ENCODE measurements at places on chromosomes 12 and 14.

GRCh38 chr12:43063650-43064049 lies 474.1 kb upstream of the PRICKLE1 start:
- no peak overlapping the region for H3K27ac ChIP-seq
- H3K36me3 ChIP-seq, result no peaks in the 10 kb centered on the region
- no peaks in the 10 kb centered on the region for H3K27me3 ChIP-seq
- DNase-seq, result no peak
- no peak overlapping the region for H3K4me3 ChIP-seq

DNA sequence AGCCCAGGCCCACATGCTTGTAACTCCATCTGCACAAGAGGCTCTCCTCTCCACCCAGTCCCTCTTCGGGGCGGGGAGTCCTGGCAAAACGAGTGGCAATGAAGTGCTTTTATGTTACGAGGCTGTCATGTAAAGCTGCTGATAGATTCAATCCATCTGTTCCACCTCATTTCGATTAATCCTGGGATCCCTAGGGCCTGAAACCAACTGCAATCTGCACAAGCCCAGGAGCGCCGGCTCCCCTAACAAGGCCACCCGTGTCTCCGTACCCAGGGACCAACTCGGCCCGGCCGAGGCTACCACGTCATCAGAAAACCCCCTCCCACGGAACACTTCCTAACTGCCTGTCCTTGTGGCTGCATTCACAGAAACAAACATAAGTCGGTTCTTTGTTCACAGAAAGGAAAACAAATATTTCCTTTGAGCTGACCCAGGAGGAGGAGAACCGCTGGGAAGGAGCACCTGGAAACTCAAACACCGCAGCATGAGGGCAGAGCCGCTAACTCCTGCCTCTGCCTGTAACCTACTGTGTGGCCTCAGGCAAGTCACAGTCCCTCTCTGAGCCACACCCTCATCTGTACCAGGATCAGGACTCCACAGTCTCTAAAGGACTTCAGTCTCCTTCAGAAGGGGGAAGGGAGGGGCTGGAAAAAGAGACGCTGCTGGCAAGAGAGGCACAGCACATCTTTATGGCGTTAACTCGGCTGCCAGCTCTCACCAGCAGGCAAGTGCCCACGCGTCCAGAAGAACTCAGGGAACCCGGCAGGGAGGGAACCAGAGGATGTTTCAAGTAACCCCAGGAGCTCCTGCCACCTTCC lies 47.8 kb downstream of the CCDC88C start:
- no peak for DNase-seq
- H3K36me3 ChIP-seq, result no peaks in the 10 kb centered on the region
- peaks cover 48% of the 10 kb centered on the region for H3K4me1 ChIP-seq
- H3K27ac ChIP-seq, result no peak overlapping the region
- H3K4me3 ChIP-seq, result no peak overlapping the region

GRCh38 chr12:78721906-78722305 lies 142.7 kb upstream of the SYT1 start:
- DNase-seq, result no peak
- no peak overlapping the region for H3K4me3 ChIP-seq
- H3K4me1 ChIP-seq, result no peaks in the 10 kb centered on the region
- no peaks in the 10 kb centered on the region for H3K27me3 ChIP-seq
- no peak overlapping the region for H3K27ac ChIP-seq
- no peaks in the 10 kb centered on the region for H3K36me3 ChIP-seq

DNA sequence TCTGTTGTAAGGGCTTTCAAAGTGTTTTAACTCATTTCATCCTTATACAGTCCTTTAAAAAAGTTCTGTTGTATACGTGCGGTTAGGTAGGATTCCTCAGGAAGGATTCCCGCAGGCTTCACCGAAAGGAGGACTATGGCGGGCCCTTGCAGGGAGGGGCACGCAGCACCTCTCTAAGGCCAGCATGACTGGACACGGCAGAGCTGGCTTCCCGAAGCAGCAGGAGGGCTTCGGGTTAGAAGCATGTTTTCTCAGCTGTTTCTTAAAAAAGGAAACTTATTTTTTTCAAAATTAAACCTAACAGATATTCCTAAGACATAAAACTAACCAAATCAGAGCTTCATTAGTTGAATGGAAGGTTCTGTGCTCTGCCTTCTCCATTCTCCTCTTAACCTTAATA lies 21.3 kb downstream of the IQSEC3 start:
- H3K27ac ChIP-seq, result no peak overlapping the region
- no peak for DNase-seq
- H3K36me3 ChIP-seq, result no peaks in the 10 kb centered on the region
- peaks cover 13% of the 10 kb centered on the region for H3K27me3 ChIP-seq
- peaks cover 7% of the 10 kb centered on the region for H3K4me1 ChIP-seq
- no peak overlapping the region for H3K4me3 ChIP-seq

DNA sequence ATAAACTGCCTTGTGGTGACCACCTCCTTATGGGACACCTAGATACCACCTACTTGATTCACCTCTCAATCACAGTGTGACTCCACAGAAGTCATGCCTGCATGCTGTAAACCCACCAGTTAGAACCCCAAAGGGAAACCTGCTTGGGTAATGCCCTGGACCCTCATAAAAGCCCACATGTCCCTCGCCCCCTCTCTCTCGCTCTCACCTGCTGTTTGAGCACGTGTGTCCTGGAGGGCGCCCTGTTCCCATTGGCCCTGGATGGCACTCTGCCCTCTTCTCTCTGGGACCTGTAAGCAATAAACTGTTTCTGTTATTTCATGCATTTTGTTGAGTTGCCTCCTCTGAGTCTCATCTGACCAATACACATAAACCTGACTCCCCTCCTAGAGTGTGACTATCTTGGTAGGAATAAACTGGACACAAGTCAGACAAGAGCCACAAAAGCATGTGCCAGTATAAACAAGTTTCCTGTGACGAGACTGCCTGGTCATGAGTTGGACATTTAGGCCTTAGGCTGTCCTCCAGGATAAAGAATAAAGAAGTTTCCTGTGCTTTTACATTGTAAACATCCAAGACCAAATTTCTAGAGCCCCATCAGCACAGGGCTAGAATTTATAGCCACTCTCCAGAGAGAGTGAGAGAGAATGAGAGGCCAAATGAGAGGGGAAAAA lies 8.6 kb downstream of the IFI27L2 start:
- H3K27me3 ChIP-seq, result no peaks in the 10 kb centered on the region
- no peaks in the 10 kb centered on the region for H3K4me1 ChIP-seq
- DNase-seq, result peak; percentile 20
- H3K36me3 ChIP-seq, result no peaks in the 10 kb centered on the region
- H3K4me3 ChIP-seq, result no peak overlapping the region

DNA sequence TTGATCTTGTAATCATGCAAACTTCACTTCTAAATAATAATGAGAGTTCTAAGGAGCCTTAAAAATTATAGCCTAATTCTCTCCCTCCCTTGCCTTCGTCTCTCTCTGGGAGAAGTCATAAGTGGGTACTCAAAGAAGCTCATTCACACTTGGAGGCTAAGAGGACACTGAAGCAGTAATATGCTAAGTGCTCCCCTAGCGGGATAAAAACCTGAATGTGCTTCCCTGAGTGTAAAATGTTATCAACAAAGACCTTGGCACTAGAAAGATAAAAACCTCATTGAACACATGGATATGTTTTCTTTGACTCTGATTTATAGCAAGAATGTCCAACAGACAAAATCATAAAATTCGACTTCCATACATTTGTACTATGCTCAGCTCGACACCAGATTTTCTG lies 337.9 kb upstream of the NOVA1 start:
- H3K36me3 ChIP-seq, result no peaks in the 10 kb centered on the region
- no peaks in the 10 kb centered on the region for H3K4me1 ChIP-seq
- no peak for DNase-seq
- no peaks in the 10 kb centered on the region for H3K27me3 ChIP-seq

DNA sequence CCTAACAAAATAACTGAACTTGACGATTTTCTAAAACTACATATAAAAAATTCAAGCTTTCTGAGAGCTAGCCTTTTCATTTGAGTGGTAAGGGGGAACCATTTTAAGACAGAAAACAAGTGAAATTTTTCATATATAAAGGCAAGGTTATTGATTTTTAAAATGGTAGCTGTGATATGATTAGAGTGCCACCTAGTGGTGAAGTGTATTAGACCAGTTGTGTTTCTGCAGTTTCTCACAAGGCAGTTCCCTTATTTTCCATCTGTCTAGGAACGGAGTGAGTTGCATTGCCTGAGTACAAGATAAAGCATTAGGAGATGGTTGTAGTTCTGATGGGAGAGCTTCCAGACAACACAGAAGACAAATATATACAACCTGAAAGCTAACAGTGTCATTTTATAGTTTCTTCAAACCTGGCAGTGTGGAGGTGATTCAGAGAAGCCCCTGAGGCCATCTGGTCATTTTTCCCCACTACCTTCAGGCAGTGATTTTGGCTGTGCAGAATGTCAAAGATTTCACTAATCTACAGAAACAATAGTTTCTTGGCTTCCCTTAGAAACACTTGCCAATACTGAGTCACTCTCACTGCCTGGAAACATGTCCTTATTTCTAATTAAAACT lies 180.8 kb downstream of the C12orf50 start:
- H3K4me1 ChIP-seq, result no peaks in the 10 kb centered on the region
- no peak overlapping the region for H3K27ac ChIP-seq
- no peaks in the 10 kb centered on the region for H3K36me3 ChIP-seq
- no peaks in the 10 kb centered on the region for H3K27me3 ChIP-seq
- no peak for DNase-seq
- no peak overlapping the region for H3K4me3 ChIP-seq

DNA sequence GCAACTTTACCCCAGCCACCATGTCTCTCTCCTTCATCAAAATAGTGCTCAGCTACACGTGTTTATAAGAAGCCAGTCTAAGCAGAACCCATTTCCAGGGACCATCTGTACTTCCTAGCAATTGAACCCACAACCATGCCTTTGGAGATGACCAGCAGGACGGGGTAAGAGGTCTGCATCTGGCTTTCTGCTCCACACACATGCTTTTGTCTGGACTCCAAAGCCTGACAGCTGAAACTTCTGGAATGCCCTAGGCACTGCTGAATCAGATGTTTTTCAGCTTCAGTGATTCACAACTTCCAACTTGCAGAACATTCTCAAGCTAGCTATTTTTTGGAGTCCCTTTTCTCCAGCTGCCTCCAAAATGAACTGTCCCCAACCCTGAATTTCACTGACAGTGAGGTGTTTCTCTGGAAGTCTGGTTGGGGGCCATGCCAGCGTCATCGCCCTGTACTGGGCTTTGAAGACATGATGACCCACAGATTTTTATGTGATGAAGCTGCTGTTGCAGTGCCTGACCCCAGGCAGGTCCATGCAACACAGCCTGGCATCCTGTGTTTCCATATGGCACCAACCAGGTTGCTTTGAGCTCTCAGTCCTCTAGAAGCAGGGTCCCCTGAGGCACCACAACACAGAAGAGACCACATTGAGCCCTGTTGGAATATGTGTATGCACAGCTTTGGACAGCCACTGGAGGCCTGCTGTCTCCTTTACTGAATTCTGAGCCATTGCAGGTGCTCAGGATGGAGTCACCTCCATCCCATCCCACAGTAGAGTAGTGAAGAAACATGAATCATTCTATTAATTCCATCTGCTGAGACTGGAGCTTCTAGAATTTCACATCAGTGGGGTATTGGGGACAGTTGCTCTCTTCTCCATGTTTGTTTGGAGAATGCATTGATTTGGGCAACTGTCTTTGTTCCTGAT lies 80.2 kb downstream of the NUAK1 start:
- no peak overlapping the region for H3K4me3 ChIP-seq
- H3K27me3 ChIP-seq, result no peaks in the 10 kb centered on the region
- peak overlapping the region; percentile 16 for H3K27ac ChIP-seq

GRCh38 chr12:131379738-131380137 lies 331.2 kb upstream of the SFSWAP start:
- H3K27ac ChIP-seq, result no peak overlapping the region
- H3K4me1 ChIP-seq, result no peaks in the 10 kb centered on the region
- H3K36me3 ChIP-seq, result no peaks in the 10 kb centered on the region
- no peak overlapping the region for H3K4me3 ChIP-seq

DNA sequence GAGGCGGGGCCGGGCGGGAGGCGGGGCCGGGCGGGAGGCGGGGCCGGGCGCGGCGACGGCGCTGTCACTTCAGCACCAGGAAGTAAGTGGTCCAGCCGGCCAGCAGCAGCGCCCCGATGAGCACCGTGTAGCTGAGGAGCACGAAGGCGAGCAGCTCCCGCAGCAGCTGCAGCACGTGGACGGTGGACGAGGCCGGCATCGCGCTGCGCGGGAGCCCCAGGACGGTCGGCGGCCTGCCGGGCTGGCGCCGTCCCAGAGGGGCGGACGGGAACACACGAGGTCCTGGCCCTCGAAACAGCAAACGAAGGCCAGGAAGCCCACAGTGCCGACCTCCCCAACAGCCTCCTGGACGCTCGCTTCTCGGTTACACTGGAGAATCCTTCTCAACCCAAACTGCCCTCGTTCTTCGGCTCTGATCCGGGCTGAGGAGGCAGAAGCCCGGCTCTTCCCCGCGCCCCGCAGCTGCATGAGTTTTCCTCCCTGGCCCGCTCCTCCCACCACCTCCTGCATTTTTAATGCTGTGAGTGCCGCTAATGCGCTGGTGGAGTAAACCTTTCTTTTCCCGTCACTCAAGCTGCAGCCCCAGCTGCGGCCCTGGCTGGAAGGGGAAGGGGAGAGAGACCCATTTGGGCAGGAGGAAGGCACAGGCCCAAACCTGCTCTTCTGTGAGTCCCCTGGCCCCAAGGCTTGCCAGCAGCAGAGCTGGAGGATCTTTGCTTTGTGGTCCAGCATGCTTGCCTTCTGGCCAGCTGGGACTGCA lies 694 bp upstream of the DIABLO start:
- H3K4me3 ChIP-seq, result peak overlapping the region; percentile 93
- peaks cover 23% of the 10 kb centered on the region for H3K4me1 ChIP-seq
- no peaks in the 10 kb centered on the region for H3K27me3 ChIP-seq
- peaks cover 25% of the 10 kb centered on the region for H3K36me3 ChIP-seq
- H3K27ac ChIP-seq, result no peak overlapping the region

GRCh38 chr12:104427547-104427938 lies 29.2 kb upstream of the CHST11 start:
- no peak for DNase-seq
- H3K4me3 ChIP-seq, result no peak overlapping the region
- H3K36me3 ChIP-seq, result no peaks in the 10 kb centered on the region

DNA sequence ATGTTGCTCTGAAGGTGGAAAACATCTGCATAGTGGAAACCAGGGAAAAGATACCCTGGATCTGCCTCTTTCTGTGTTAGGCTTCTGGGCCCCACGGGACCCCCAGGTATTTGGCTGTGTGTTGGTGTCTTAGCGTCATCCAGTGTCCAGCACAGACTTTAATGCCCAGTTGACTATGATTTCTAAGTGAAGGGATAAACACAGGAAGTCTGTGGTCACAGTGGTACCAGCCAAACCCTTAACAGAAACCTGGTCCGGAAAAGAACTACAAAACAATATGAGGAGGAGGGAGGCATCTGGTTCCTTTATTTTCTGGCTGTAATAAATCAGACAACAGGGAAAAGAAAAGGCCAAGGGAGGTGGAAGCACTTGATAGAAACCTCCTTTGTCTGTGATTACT lies 56.4 kb downstream of the CMKLR1 start:
- H3K27ac ChIP-seq, result no peak overlapping the region
- no peak for DNase-seq
- no peaks in the 10 kb centered on the region for H3K4me1 ChIP-seq
- H3K36me3 ChIP-seq, result no peaks in the 10 kb centered on the region
- H3K4me3 ChIP-seq, result no peak overlapping the region

DNA sequence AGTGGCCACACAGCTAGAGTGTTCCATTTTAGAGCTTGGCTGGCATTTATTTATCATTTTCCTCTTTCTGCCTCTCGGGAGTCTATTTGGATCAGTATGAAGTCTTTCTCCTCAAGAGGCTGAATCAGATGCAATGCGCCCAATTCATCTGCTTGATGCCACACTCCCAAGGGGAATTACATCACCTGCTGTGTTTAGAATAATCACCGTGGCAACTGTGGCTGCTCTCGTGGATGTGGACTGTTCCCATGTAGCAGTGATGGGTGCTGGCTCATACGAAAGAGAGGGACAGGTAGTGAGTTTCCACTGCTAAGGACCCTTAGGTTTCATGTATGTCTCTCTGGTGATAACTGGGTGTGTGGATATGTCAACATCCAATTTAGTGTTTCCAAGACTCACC lies 70.7 kb downstream of the SRRM4 start:
- no peak for DNase-seq
- no peak overlapping the region for H3K27ac ChIP-seq
- H3K4me1 ChIP-seq, result no peaks in the 10 kb centered on the region
- H3K27me3 ChIP-seq, result no peaks in the 10 kb centered on the region
- H3K4me3 ChIP-seq, result no peak overlapping the region

Data from suprapubic skin (tissue), 4 donors.